ENCODE measurements at places on chromosomes 2 and 18.

DNA sequence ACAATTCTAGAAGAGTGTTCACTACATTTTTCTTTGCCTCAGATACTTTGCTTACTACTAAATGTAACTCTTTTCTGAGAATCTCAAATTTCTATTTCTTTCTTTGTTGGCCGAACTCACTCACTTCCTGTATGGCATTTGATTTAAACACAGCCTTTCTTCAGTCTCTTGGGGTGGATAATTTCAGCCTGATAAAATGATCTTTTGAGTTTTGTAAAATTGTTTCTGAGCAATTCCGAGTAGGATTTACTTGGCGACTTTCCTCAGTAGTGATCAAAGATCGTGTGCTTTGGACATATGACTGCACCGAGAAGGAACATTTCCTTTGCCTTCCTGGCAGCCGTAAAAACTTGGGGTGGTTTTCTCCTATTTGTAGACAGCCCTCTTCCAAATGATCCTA is 127.4 kb downstream of the DCDC2C start:
- no peak for DNase-seq

DNA sequence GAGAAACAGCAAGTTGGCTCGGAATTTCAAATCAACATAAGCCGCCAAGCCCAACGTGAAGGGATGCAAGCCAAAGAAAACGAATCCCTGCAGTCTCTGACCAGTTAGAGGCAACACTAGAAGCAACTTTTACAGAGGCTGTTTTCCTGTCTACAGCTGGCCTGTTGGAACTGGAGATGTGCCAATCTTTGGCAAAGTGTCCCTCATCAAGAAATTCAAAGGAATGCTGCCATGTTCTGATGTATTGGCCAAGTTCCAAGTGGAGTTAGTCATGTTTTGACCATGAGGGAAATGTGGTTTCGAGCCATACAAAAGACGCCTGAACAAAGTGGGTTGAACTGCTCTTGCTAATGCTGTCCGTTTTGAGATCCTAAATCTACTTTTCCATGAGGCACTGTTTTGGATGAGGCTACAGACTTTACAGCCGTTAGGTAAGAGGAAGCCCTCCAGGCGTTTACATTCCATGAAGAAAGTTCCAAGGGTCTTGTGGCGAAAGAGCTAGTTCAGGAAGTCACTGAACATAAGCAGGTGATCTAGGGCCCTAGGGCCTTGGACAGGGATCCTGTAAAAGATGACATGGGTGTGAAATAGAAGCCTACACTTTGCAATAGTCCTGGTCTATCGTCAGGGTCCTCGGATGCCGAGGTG is 140.7 kb upstream of the PXDN start:
- no peak for DNase-seq

DNA sequence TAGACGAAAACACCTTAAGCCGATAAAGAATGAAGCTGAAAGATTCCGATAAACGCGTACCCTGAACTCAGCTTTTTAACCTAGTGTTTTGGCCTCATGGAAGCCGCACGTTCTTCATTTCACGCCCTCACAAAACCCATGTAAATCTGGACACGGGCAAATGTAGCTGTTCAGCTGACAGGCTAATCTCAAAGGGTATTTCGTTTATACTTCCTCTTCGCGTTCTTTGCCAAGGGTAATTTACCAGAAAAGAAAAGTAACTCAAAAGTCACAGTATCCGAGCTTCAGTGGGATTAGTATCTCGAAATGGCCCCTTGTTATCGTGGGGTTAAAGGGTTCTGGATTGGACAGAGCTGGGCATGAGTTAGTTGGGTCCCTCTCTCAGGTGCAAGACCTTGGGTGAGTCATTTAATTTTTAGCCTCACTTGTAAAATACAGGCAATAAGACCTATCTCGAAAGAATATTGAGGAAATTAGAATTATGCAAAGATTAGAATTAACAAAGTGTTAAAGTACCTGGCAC is 22.0 kb upstream of the STPG4 start:
- DNase-seq = no peak

GRCh38 chr2:62187246-62187645 is 8.7 kb upstream of the B3GNT2 start:
- DNase-seq = no peak

- no peak for DNase-seq
Observed at GRCh38 chr2:109407276-109408042, 206.3 kb downstream of the SEPTIN10 start.

GRCh38 chr18:7585276-7585670 is 18.2 kb downstream of the PTPRM start:
- DNase-seq = peak; percentile 72

- no peak for DNase-seq
Observed at GRCh38 chr18:24999650-25000267, 352.2 kb downstream of the ZNF521 start.

DNA sequence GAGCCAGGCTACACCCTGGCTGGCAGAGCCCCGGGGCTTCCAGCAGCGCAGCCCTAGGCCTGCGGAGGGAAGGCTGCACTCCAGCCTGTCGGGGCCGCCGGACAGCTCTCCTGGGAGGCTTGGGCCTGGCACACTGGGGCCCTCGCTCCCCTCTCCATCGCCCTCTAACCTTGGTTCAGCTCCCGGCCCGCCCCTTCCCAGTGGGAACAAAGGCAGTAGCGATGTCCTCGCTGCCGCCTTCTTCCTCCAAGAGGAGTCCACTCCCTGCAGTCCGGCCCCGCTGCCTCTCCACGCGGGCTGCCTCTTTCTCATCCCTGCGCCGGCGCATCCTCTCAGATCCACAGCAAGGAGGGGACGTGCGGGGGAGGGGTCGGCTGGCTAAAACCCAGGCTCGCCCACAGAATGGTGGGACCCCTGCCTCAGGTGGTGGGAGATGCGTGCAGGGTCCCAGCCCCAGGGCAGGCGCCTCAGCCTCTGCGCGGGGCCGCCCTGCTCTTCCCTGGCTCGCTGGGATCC is 138.1 kb downstream of the TWIST2 start:
- DNase-seq = no peak

DNA sequence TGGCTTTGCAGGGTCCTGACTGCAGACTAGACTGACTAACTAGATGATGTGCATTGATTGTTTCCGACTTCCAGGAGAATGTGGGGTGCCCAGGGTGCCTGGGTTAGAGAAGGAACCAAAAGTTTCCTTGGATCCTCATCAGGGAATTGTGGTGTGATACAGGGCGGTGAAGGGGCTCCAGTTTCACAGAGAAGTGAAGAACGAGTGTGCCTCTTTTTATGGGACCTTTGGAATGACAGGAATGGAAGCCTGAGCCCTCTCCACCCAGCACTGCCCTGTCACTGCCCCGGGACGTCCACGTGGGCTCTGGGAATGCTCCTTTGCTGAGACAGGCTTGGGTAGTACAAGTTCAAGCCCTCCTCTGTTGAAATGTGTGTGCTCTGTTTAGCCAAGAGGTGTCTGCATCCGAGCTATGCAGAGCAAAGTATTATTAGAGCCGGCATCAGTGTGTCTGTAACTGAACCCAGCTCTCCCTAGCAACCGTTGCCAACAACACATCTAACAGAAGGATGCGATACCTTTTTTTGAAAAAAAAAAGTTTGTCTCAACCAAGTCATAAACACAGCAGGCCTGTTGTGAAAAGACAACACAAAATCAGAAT is 183.6 kb downstream of the SMAD7 start:
- DNase-seq = no peak

DNA sequence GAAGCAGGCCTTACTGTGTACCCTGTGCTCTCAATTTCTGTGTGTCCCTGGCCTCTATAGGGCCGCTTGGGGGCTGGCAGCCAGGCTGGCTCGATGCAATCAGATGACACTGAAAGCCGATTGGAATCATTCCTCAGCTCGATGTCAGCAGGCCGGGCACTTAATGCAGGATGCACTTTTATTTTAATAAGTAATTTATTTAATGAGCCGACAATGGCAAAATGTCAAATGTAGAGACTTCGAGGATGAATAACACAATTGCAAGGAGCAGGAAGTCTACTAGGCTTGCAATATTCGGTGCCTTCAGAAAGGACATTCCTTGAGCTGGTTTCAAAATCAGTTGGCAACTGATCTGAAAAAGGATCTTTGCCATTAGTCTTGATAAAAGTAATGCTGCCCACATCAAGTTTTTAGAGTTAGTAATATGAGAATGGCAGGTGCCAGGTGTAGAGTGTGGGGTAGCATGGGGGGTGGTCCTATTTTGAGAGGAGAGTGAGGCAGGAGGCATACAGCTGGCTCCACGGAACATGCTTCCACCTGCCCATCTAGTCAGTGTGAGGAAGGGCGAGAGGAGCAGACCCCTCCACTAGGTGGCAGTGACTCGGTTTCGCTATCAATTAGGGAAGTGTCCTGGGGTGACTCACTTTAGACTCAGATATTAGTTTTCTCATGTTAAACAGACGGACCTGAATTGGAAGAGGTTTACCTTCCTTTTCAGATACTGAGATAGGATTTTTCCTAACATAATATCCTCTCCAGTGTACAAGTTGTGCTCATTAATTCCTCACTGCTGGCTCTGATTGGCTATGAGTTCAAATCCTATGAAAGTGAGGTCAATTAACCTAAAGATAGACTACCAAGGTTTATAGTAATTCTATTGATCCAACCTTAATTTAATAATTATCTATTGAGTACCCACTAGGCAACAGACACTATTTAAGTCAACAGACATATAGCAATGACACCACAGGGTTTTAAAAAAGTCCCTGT is 80.9 kb downstream of the NABP1 start:
- DNase-seq = no peak

GRCh38 chr2:217864963-217865772 is 137.6 kb downstream of the TNS1 start:
- no peak for DNase-seq

- no peak for DNase-seq
Observed at GRCh38 chr2:167353605-167354280, 465.5 kb downstream of the XIRP2 start.

DNA sequence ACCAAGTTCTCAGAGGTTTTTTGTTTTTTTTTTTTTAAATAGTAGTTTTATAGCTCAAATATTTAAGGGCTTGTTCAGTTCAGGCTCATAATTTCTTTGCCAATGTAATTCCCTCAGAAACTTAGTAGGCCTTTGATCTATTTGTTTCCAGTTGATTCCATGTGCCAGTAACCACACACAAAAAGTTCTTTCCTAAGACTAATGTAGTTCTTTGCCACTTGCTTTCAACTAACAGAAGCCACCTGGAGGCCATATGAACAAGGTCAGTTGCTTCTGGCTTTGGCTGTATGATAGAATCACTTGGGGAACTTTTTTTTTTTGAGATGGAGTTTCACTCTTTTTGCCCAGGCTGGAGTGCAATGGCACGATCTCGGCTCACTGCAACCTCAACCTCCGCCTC is 100.7 kb downstream of the DTNB start:
- DNase-seq = no peak

DNA sequence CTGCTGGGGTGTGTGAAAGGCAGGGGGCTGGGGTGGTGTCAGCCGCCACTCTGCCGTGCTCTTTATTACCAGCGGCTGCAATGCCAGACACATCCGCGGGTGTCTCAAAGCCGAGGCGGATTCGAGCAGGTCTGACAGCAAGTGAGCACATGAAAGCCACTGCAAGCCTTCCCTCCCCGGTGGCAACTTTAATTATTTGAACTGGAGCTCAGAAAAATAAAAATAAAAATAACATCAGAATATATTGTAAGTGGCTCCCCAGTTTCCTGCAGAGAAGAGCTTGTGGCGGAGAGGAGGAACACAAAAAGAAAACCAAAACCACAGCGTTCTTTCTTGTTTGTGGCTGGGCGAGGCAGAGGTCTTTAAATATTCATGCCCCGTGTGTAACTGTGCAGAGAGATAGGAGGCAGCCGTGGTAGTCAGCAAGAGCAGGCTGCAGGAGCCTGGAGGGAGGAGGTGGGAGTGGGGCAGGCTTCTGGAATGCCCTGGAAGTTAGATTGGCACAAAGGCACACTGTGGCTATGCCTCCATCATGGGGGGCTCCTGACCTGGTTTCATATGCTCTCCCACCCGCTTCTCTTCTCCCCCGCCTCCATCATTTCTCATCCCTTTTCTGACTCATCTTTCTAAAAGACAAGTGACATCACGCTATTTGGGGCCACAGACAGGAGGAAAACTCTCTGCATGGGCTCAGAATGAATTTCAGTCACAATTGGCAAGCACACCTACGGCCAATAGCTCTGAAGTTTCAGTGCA is 199.8 kb downstream of the CLIP4 start:
- no peak for DNase-seq

GRCh38 chr2:11672407-11672806 is 2.4 kb upstream of the NTSR2 start:
- DNase-seq = no peak

- DNase-seq = no peak
Observed at GRCh38 chr2:141967980-141968379, 162.8 kb downstream of the LRP1B start.

- no peak for DNase-seq
Observed at GRCh38 chr2:85419009-85419675, 628 bp downstream of the SH2D6 start.

DNA sequence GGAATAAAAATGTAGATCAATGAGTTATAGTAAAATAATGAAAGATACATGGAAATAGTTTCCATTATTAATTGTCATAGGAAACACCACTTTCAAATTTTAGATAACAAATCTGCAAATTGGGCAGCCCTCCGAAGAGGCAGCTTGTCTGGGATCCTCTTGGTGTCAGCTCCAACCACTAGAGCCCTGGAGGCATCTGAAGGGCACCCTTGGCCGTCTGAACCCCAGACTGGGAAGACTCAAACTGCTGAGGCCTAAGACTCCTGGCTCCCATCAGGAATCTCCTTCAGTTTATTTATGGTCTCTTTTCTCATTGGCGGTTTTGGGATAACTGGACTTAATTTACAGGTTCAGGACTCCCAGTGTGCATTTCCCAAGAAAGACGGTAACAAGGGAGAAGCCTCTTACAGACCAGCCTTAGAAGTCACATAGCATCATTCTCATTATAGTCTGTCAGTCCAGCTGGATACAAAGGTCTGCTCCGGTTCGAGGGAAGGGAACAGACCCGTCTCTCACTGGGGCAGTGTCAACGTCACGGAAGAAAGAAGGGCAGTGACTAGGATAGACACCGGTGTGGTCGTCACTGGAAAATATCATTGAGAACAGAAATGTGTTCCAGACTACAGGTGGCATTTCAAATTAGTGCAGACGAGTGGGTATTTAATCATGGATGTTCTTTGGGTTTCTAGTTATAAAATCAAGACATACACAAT is 390.7 kb upstream of the NETO1 start:
- DNase-seq = no peak

GRCh38 chr2:100250645-100251044 is 71.7 kb downstream of the LONRF2 start:
- no peak for DNase-seq

GRCh38 chr2:200782251-200782650 is 29.5 kb upstream of the BZW1 start:
- no peak for DNase-seq

GRCh38 chr2:142189501-142189900 is 58.7 kb upstream of the LRP1B start:
- DNase-seq = no peak

- peak; percentile 55 for DNase-seq
Observed at GRCh38 chr2:127932199-127932876, 46.6 kb upstream of the AMMECR1L start.

DNA sequence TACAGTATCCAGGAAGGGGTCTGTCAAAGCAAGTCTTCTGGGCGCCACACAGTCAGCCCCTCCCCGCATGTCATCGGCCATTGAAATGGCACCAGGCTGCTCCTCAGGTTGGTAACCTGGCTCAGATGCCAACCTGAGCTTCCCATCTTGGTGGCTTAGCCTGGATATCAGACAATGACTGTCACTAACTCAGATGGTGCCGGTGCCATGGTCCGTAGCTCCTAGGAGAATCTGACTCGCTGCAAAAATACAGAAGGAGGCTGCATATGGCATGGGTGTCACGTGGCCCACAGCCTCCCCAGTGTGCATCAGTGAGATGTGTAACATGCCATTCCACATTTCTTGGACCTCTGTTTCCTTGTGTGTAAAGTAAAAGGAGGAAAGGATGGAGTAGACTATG is 3.2 kb downstream of the NOSTRIN start:
- no peak for DNase-seq

- no peak for DNase-seq
Observed at GRCh38 chr18:79871026-79871390, 73.3 kb downstream of the KCNG2 start.
